Activated T-helper 1 cell treated with Interleukin-2 at 50 U/mL for 16 hours (primary cell): ENCODE measurements at places on chromosomes 6 and 20.

GRCh38 chr6:122408702-122409458 lies 9.4 kb downstream of the HSF2 start:
- no peak for DNase-seq

DNA sequence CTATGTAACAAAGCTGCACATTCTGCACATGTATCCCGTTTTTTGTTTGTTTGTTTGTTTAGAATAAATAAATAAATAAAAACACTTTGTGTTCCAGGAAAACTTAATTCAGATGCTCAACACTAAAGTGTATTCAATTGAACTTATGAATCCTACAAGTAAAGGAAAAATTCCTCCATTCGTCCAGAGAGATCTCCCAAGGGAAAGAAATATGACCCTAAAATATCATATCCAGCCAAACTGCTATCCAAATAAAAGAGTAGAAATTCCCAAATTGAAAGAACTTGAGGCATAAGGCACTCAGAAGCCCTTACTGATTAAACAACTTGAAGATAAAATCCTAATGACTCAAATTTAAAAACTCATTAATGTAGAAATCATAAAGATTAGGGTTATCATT lies 90.4 kb downstream of the MOXD1 start:
- no peak for DNase-seq

DNA sequence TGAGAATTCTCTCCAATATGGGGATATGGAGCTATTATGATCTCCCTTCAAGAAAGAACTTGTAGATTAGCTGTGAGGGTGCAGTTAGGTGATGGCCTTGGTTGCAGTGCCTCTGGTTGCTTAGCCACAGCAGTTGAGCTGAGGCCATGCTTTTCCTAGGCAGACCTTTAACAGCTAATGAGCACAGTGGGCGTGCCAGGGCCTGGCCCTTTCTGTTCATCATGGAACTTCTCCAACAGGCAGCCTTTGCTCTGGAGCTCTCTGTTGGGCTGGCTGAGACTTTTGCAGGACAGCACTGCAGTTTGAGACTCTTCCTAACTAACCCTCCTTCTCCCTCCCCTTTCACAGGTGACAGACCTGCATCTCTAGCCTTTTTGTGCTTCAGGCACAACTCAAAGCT lies 39.7 kb upstream of the TMEM170B start:
- DNase-seq = no peak

- DNase-seq = no peak
Observed at GRCh38 chr6:163333701-163334663, 80.5 kb upstream of the QKI start.

DNA sequence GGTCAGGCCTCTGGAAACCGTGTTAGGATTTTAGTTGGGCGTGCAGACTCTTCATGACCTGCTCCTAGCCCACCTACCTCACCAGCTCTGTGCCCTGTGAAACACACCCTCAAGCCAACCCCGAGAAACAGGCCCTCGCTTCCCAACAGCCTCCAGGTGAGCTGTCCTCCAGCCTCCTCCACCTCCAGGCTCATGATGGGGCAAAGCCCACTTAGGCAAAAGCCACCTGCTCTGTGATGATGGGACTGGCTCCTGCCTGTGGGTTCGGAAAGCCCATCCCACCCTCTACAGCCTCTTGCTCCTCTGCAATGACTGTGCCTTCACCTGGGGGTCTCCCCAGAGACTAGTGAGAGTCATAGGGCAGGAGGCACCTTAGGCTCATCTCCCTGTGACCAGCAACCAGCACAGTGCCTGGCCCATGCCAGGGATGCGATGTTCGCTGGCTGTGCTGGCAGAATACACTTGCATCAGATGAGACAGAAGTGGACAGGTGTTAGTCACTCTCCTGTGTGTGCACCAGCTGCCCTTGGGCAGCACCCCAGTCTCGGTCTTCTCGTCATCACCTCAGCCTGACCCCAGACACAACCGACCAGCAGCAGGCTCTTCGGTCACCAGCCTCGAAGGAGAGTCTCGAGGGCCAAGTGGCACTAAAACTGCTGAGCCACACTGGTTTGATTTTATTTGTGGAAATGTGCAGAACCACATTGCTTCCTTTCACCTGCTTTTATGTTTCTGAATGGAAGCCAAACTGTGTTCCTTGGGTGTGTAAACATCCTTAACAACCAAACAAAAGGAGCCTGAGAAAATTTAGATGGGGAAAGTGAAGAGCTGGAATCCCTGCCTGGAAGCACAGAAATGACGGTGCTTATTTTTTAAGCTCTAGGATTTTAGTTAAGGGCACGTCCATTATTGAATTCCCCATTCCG lies 10.7 kb downstream of the PXDC1 start:
- no peak for DNase-seq

- no peak for DNase-seq
Observed at GRCh38 chr20:9100691-9101090, 31.8 kb downstream of the PLCB4 start.

DNA sequence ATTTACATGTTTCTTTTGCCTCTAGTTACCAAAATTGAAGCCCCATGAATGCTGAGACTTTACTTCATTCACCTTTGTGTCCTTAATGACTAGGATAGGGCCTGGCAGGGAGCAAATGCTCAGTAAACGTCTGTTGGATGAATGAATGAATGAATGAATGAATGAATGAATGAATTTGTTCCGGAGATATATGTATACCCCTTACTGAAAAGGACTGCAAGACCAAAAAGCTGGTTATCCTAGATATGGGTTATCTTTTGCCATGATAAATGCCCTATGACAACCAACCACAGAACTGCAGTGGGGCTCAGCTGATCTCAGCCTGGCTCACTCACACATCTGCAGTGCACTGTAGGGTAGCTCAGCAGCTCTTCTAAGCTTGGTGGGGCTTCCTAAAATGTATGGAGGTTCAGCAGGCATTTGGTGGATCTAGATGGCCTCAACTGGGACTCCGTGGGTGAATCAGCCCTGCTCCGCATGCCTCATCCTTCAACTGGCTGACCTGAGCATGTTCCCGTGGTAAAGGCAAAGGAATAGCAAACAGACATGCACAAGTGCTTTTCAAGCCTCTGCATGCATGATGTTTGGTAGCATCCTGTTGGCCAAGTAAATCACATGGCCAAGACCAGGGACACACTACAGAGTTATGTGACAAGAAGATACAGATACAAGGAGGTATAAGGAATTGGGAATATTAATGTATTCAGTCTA lies 378.7 kb upstream of the SOX4 start:
- no peak for DNase-seq

DNA sequence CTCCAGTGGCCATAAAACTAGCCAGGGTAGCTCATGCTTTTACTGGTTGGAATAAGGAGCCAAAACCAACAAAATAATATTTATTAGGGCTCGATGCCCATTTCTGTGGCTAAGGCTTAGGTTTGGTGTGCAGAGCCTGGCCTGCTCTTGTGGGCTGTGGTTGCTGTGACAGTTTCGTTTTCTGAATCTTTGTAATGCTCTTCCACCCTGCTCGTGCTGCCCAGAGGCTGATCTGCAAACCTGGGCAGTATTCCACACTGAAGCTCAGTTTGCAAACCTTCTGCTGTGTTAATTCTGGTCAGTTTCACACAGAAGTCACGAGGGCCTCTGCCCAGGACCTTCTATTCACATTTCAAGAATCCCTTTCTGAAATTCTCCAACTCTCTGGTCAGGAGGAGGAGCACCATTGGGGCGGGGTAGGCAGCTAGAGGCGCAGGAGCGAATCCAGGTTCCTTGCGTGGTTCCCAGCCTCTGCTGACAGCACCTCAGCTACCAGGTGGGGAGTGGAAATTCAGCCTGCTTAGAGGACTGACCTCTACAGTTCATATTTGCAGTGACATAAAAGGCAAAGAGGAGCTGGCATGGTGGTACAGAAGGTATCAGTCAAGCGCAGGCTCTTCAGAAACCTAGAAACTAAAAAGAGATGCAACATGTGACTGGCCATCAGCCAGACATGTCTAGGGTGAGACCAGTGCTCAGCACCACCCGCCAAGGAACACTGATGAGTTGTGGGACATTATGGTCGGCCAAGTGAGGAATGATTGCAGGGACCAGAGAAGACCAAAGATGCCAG lies 14.3 kb upstream of the C20orf144 start:
- DNase-seq = no peak

GRCh38 chr6:111829998-111830397 lies 43.3 kb downstream of the FYN start:
- no peak for DNase-seq

DNA sequence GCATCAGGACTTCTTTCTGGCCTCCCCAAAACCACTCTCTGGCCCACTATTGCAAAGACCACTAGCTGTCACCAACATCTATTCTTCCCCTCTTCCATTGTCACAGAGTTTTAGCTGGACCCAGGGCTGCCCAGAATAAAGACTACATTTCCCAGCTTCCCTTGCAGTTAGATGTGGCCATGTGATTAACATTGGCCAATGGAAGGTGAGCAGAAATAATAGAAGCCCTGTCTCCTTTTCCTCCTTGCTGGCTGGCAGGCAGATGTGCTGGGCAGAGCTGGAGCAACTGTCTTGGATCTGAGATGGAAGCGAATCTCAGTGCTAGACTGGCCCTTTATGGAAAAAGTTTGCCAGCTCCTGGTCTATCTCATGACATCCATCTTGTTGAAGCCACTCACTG lies 97.0 kb downstream of the KCNB1 start:
- DNase-seq = no peak
